ENCODE measurements at places on chromosomes 12 and 14. TPM values are rescaled to one million over a fixed set of nuclear protein-coding genes. Genes with fewer than 3 reads are reported as not detected.

DDHD1 gene
- total RNA-seq, result 89.9 TPM

CCDC59 gene
- 232 TPM for total RNA-seq

TEX22 gene
- 0.10 TPM for total RNA-seq

PPP1R12A gene
- total RNA-seq, result 156 TPM

SIX1 gene
- total RNA-seq, result not detected

GLS2 gene
- 1.2 TPM for total RNA-seq

GLIPR1L1 gene
- total RNA-seq, result not detected

RIMKLB gene
- total RNA-seq, result 8.3 TPM

RPL36AL gene
- 324 TPM for total RNA-seq

LRTM2 gene
- 0.10 TPM for total RNA-seq

Measured in mononuclear cell (primary cell).